ENCODE measurements at places on chromosomes 2 and 18.
A peak's percentile ranks its signal among the peaks of the same experiment; 100 is the strongest.

DNA sequence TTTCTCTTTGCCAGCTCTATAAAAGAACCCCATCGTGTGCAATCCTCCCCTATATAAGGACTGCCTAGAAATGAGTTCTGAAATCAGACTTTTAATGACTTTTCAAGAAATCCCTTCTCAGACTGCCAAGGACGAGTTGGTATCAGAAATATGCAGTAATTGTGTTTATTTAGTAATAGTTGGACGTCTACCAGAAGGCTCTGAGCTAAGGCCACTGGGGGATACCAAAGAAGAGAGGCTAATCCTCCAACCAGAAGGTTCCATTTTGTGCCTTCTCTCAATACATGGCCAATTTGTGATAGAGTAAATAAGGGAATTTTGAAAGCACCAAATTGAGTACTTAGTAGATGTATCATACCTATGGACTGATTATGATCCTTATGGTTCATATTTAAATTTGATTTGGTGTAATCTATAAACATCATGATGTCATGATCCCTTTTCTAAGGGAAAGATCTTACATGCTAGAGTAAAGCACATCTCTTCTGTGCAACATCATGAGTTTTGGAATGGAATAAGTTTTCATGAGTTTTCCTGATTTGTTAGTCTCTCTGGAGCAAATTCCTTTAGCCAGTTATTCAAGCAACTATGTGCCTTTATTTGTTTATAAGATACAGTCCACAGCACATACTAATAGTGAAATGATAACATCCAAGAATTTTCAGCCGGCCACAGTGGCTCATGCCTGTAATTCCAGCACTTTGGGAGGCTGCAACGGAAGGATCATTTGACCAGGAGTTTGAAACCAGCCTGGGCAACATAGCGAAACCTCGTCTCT, 82.2 kb upstream of the LTBP1 start:
- DNase-seq: no peak

DNA sequence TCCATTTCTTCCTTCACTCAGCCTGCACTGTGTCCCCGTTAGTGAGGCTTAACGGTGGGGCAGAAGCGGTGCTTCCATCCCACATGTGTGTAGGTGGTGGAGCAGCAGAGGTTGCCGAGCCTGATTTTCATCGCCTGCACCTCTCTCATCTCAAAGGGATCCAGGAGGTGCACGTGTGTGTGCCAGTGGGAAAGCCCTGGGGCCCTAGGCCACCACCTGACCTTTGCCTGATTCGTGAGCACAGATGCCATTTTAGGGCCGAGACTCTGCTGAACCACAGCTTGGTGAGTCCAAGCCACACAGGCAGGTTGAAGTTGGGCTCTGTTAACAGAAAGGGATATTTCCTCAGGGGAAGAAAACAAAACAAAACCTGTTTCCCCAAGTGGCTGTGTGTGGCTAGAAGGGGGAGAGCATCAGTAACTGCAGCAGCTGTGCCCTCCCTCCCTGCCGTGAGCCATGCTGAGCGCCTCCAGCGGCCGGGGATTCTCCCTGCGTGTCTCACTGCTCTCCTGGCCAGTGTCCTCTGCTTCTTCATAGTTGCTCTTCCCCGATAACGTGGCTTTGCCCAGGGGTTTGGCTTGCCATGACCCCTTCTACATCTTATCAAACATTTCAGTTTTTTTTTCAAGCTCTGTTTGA, 81.5 kb downstream of the MAPRE2 start:
- DNase-seq: peak; percentile 20

- no peak for DNase-seq
Observed at GRCh38 chr2:135685361-135685760, 56.3 kb upstream of the UBXN4 start.

- DNase-seq: no peak
Observed at GRCh38 chr2:40937284-40937683, 485.4 kb upstream of the SLC8A1 start.

DNA sequence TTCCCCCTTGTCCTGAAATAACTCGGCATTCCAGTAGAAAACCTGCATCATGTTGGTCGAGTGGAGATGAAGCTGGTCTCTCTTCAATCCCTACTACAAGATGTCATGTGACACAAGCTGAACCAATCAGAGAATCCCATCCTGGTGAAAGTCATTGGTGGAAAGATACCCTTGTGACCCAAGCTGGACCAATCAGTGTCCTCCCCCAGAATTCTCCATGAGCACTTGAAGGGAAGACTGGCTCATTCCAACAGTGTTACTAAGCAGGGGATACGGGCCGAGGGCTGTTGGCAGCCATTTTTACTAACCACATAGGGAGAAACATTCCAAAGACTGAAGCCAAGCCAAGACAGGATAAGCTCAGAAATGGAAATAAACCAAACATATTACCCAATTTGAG, 298.3 kb downstream of the ICOS start:
- no peak for DNase-seq

- no peak for DNase-seq
Observed at GRCh38 chr18:79493801-79494211, 98.1 kb downstream of the NFATC1 start.

DNA sequence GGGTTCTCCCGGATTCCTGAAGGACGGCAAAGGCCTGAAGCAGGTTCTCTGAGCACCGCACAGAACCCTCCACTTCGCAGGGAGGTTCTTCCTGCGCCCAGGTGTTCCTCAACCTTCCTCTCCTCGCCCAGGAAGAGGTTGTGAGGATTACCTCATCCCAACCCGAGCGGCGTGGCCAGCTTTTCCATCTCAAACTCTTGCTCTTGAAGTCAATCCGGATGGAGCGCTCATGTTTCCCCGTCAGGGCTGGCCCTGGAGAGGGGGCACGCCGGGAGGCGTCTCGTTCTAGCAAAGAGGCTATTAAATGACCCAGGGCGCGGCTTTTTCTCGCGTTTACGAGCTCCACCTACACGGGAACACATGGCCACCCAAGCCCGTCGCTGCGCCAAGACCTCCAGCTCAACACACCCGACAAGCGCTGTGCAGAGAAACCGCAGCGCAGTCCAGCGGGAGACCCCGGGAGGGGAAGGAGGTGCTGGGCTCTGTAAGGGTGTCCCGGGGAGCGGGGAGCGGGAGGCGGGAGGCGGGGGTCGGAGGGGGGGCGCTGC, 540 bp upstream of the RAB10 start:
- peak; percentile 95 for DNase-seq

DNA sequence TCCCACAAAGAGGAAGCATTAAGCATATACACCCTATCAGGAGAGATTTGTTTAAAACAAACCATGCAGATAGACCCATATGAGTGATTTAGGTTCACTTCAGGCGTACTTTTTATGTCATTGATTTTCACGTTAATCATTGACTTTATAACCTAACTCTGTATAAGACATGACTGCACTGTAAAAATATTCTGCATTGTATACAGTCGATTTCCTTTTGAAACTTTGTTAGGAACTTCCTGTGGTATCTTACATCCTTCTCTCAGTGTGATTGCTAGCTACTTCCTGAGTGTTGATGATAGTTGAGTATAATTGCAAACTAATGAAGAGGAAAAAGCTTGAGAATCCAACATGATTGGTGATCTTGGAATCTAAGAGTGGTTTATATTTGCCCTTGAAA, 69.4 kb downstream of the XIRP2 start:
- DNase-seq: no peak

Data from NCI-H345 (cell line).